Hippocampal formation (tissue), 2 donors: ENCODE measurements at places on chromosomes 1 and 21.

GRCh38 chr1:246208105-246208504 is 299.0 kb downstream of the SMYD3 start:
- no peak for DNase-seq

- DNase-seq: no peak
These were observed 21.7 kb upstream of the BTG2 start for GRCh38 chr1:203283597-203283996.

GRCh38 chr1:182145441-182145840 is 83.9 kb upstream of the ZNF648 start:
- DNase-seq: no peak

GRCh38 chr1:91635763-91636162 is 135.1 kb downstream of the CDC7 start:
- no peak for DNase-seq

DNA sequence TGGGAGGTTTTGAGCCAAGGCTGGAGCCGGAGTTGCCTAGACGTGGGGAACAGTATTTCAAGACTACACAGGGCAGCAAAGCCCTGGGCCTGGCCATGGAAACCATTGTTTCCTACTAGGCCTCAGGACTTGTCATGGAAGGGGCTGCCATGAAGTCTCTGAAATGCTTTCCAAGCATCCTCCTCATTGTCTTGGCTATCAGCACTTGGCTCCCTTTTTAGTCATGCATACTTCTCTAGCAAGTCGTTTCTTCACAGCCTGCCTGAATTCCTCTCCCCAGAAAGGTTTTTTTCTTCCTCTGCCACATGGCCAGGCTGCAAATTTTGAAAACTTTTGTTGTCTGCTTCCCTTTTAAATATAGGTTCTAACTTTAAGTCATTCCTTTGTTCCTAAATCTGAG is 406.6 kb upstream of the TMPRSS15 start:
- no peak for DNase-seq

GRCh38 chr1:18527921-18528320 is 47.2 kb downstream of the KLHDC7A start:
- no peak for DNase-seq

GRCh38 chr1:192763243-192763642 is 45.6 kb upstream of the RGS2 start:
- no peak for DNase-seq

GRCh38 chr1:111366256-111366655 is 61.3 kb downstream of the OVGP1 start:
- no peak for DNase-seq

DNA sequence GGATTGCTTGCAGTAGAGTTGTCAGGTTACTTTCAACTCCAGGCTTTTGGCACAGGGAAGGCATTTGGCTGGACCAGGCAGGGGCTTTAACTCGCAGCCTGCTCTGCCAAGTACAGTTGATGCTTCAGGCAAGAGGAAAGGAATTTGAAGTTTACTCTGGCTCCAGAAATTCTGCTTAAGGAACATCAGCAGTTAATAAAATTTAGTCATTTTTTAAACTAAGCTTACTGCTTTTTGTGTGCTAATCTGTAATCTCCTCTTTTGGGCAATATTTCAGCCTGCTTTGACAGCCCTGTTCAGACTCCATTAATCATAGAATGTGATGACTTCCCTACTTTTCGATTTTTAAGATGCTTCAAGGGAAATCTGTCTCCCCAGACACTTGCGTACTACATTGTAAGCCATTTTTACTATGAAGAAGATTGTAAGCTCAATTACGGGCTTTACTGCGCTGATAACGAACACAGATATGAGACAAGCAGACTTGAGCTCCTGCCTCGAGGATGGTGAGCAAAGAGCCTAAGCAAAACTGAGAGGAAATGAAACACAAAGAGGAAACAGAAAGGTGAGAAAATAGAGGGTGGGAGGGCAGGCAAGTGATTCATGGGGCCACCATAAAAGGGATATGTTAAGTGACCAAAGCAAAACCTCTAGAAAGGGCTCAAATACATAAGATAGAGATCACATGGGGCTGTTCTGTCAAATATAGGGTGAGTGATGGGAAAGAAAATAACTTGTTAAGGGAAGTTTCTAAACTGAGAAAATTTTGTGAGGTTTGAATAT is 76.6 kb upstream of the VAV3 start:
- DNase-seq: no peak

DNA sequence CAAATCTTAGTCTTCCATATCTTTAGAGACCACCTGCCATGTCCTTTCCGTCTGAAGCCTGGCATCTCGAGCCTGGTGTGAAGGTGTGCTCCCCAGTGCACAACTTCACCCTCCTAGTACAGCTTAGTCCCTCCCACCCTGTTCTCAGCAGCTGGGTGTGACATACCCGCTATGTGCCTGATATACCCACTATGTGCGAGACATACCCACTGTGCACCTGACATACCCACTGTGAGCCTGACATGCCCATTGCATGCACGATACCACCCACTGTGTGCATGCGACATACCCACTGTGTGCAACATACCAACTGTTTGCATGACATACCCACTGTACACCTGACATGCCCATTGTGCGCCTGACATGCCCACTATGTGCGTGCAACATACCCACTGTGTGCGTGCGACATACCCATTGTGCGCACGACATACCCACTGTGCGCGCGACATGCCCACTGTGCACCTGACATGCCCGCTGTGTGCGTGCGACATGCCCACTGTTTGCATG is 3.0 kb upstream of the RRP1 start:
- DNase-seq: no peak

DNA sequence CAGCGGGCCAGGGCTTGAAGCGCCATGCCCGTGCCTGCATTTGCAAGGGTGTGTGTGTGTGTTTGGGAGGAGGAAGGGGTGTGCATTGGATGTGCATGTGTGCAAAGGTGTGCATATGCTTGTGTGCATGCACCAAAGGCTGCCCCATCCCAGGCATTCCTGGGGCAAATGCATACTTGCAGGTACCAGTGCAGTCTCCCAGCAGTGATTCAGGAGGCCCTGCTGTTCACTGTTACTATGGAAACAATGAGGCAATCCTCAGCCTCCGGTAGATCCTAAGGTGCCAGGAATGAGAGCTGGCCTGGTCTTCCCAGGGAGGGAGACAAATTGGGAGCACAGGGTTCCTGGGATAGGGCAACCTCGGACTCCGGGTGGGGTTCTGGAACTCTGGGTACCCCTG is 7.5 kb upstream of the FNDC5 start:
- no peak for DNase-seq

- DNase-seq: no peak
These were observed 23.9 kb downstream of the VAV3 start for GRCh38 chr1:107941123-107941522.
